ENCODE measurements at places on chromosomes 7 and 10.

DNA sequence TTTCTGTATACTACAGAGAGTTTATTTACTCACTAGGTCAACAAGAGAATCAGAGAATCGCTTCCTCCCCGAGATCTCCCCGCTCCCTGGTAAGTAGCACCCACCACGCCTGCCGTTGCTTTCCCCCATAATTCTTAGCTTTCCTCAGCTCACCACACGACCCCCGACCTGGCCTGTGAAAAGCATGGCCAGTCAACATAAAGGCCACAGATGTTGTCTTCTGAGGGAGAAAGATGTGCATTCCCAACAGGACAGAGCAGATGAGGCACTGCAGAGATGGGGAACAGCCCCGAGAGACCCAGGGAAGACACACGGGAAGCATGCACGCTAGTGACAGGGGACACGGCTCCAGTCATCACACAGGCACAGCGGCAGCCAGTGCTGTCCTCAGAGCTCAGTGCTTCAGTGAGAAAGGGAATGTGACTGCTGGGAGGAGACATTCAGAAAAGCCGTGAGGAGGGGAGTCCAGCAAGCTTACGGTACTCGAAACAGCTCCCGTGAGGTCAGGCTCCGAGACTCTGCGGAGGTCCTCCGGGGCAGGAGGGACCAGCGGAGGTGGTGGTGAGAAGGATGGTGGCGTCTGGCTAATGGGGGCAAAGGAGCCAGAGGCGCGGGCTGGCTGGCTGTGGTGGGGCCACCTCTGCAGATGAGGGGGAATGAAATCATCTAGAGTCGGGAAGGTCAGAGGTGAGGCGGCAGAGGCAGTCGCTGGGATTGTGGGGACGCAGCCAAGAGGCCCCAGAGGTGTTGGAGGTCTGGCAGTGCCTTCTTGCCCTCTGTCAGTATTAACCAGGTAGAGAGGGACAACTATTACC lies 123.4 kb upstream of the PDLIM1 start:
- DNase-seq: no peak

GRCh38 chr10:94232711-94233383 lies 129.9 kb downstream of the NOC3L start:
- DNase-seq: no peak

DNA sequence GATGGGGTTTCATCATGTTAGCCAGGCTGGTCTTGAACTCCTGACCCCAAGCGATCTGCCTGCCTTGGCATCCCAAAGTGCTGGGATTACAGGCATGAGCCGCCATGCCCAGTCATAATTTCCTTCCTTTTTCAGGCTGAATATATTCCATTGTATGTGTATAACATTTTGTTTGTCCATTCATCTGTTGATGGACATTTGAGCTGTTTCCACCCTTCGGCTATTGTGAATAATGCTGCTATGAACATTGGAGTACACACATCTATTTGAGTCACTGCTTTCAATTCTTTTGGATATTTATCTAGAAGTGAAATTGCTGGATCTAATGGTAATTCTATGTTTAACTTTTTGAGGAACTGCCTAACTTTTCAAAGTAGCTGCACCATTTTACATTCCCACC lies 34.6 kb downstream of the TLX1 start:
- DNase-seq: no peak

DNA sequence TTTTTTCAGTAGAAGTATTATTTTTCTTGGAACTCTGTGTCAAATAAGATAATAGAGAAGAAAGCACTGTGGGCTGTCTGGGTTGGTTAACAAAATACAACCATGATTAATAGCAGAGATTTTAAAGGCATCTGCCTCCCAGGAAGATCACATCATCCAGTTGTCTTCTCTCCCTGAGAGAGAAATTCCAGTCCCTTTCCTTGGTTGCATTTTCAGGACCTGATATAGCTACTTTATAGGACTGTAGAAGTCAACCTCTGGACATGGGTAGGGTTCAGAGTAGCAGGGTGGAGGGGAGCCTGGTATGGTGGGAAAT lies 309.9 kb upstream of the IGFBP3 start:
- DNase-seq: no peak

DNA sequence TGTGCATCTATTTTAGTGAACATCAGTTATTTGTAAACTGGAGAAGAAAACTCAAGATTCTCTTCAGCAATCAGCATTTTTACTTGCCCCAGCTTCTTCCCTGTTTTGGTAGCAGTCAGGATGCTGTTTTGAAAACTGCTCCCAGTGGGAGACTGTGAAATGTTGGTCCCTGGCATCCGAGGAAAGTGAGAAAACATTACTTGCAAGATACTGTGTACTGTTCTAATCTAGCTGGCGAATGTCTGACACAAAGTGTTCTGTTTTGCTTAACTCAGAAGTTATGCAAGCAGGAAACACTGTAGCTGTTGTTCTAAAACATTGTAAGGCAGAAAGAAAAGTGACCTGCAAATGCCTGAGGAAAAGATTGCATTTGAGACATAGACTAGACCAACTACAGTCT lies 171.8 kb upstream of the POM121L12 start:
- no peak for DNase-seq

- DNase-seq: no peak
Observed at GRCh38 chr10:28505359-28505959, 27.5 kb upstream of the WAC start.

DNA sequence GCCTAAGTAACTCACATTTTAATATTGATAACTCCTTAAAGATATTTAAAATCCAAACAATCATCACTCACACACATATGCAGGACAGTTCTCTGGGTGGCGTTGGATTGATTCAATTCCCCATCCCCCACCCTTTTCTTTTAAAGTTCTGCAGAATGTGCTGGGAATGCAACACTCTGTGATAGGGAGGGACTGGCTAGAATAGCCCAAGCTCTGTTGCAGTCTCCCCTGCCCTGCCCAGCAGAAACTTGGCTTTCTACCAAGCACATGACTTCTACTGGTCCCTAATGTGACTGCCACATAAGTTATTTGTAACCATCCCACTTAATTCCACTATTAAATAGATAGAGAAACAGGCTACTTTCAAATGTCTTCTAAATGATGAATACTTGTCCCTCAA lies 55.2 kb downstream of the TWIST1 start:
- no peak for DNase-seq

DNA sequence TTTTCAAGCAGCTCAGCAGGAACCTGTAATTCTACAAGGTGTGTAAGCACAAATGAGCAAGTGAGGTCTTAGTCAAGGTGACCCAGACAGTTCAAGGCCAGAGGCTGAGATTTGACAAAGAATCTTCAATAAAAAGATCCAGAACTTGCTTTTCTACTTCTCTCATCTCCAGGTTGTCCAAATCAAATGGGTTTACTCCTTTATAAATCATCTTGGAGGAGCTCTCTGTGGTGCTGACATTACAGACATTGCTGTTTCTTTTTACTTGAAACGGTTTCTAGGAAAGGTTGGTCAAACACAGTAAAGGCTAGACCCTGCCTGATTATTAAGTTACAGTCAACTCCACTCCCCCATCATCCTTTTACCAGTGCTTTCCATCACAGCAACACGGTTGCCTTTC lies 504.6 kb downstream of the SORCS3 start:
- no peak for DNase-seq

DNA sequence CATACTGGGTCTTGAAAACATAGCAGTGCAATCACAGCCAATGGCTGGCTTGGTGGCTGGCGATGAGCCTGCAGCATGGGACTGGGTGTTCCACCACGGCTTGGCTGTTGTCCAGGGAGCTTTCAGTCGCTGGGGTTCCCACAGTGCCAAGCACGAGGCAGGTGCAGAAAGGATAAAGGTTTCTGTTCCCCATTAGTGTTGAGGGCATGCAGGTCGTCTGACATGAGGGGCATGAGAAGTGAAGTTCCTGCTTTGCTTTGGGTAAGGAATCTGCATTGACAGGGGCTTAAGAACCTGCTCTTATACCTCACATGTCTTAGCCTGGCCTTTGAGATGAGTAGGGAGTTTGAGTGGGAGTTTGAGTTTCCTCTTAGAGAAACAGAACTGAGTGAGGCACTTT lies 9.0 kb upstream of the CFTR start:
- no peak for DNase-seq

- no peak for DNase-seq
Observed at GRCh38 chr7:39946693-39947092, 3.4 kb upstream of the CDK13 start.

DNA sequence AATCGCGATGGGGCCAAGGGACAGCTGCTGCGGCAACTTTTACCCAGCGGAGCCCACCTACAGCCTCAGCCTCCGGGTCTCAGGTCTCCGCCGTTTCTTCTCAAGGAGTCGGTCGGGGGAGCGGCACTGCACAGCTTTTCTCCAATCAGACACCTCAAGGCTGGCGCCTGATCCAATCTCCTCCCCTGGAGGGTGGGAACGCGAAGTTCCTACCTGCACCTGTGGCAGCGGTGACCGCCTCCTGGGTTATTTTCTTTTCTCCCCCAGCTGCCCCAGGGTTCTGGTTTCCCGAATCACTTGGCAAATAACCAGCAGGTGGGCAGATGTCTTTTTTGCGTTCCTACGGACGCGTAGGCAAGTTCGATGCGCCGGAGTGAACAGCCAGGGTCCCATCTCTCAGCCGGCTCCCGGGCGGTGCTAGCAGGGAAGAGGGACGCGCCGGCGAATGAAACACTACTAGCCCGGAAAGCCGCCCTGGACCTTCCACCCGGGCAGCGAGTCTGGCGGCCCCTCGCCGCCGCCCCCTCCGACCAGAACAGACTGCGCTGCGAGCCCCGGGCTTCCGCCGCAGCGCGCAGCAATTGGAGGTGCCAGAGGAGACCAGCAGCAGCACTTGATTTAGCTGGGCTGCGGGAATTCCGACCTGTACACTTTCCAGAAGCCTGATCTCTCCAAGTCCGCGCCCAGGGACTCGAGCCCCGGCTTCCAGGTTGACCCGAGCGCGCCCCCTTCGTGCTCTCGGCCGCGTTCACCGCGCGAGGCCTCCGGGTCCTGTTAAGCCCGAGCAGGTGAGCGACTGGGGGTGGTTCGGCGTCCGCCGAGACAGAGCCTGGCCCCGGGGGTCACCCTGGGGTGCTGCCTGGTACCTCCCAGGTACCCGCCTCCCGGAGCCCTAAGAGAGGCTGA lies at the start of gene PRR15:
Gene PRR15 (plus strand): TSS at position 246 of the 906 bp plus-strand sequence. CDS start 2,495 bp downstream, outside the sequence.
- no peak for DNase-seq

DNA sequence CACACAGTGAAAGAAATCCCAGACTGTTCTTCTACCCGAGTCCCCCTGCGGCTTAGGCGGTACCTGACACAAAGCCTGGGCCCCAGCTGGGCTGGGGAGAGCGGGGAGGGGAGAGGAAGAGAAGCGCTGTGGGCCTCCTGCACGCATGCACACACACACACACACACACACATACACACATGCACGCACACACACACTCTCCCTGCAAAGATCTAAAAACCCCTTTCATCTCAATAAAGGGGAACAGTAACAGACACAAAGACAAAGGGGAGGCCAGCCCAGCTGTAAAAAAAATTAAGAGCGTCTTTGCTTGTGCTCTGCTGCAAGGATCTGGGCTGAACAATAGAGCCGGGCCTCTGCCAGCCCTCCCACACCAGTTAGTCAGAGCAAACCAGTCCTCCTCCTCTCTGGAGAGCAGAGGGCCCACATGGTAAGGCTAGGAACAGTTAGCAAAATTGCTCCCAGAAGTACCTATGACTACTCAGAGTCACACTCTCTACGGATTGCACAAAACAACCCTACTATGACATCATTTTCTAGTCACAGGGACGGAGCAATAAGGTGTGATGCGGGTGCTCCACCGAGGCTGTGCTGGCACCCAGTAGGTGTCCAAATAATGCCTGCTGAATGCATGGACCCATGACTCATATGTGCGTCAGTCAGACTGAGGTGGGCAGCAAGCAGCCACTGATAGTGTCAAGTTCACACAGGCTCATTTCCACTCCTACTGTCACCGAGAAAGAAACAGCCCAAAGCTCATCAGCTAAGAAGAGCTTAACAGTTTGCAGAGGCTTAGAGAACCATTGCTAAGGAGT lies 9.2 kb downstream of the ITPRIP start:
- DNase-seq: peak; percentile 56

- peak; percentile 26 for DNase-seq
Observed at GRCh38 chr10:101817337-101818118, 716 bp downstream of the OGA start.

GRCh38 chr10:6738112-6738768 lies 158.2 kb upstream of the PRKCQ start:
- no peak for DNase-seq

DNA sequence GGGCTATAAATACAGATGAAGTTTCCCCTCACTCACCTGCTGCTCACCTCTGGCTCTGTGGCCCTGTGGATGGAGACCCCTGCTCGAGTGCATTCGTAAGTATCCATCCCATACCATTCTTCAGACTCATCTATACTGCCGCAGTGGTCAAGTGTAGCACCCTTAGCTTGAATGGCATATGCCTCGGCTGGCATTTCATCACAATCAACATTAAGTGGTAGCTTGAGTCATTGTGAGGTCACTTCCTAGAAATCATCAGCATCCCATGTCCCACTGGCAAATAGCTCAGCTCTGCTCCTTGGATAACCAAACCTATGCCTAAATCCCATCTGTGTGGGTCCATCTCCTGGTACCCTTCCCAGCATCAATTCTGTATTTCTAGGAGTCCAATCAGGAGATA lies 38.2 kb downstream of the MDH2 start:
- DNase-seq: no peak

GRCh38 chr10:69056129-69056528 lies 31.8 kb upstream of the SRGN start:
- no peak for DNase-seq

DNA sequence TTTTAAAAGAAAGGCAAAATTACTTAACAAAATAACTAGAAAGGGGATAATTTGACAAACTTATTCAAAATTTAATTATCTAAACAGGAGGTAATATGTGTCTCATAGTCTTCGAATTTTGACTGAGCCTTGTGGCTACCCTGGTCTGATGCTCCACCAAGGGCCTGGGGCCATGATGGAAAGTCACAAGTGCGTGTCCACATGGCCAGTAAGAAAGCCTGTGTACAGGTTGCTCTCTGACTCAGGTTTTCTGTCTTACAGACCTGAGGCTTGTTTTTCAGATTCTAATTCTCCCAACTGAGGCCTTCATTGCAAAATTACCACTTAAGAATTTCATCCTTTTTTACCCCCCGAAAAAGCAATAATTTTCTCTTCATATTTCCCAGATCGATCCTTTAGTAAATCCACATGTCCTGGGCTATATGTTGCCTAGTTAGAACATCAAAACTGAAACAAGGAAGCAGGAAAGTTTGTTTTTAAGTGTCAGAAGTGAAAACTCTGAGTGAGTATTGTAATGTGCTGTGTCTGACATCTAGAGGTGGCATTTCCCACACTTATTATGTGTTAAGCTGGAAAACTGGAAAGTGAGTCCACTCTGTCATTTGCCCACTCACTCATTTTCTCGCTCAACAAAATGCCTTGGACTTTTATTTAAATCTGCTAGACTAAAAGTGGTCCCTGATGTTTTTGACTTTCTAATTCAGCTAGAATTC lies 10.0 kb downstream of the CYP3A43 start:
- DNase-seq: no peak

GRCh38 chr10:78913219-78914059 lies 155.3 kb upstream of the ZMIZ1 start:
- DNase-seq: no peak

DNA sequence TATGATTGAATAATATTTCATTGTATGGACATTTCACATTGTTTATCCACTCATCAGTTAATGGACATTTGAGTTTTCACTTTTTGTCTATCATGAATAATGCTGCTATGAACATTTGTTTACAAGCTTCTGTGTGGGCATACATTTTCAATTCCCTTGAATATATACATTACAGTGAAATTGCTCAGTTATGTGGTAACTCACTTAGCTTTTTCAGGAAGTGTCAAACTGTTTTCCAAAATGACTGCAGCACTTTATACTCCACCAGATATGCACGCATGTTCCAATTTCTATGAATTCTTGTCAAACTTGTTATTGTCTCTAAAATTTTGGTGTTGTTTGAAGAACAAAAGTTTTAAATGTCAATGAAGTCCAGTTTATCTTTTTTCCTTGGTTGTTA lies 401.2 kb downstream of the THSD7A start:
- DNase-seq: no peak

Measured in stimulated activated CD4-positive, alpha-beta T cell treated with anti-CD3 and anti-CD28 coated beads, Interleukin-4, amount 100 ng/mL, for 48 hours (primary cell).